ENCODE measurements at places on chromosomes 6 and 20.

DNA sequence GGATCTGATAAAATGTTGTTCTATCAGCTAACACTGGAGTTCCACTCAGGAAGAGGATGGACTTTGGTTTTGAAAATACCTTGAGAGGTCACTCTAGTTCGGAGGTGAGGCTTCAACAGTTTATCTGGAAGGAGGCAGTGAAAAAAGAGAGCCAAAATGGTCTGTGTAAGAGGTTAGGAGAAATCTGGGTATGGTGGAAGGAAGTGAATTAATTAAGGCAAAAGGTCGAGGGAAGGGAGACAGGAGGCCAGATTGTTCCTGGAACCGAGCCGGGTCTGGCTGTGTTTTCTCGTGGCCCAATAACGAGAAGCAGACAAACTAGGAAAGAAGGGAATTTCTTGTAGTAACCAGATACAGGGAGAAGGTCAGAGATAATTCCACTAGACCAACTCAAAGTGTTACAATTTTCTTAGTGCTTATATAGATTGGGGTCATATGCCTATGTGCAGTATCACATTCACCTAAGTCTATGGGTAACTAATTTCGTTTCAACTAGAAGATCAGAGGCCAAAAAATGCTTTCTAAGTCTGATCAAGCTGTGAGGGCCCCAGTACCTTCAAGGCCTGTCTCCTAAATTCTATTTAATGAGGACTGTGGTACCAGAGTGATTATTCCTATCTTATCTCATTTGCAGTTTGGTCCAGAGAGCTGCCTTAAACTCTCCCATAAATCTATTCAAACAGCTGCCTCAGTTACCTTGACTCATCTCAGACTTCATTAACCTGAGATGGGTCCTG is 96.0 kb upstream of the SNX9 start:
- no peak for DNase-seq

DNA sequence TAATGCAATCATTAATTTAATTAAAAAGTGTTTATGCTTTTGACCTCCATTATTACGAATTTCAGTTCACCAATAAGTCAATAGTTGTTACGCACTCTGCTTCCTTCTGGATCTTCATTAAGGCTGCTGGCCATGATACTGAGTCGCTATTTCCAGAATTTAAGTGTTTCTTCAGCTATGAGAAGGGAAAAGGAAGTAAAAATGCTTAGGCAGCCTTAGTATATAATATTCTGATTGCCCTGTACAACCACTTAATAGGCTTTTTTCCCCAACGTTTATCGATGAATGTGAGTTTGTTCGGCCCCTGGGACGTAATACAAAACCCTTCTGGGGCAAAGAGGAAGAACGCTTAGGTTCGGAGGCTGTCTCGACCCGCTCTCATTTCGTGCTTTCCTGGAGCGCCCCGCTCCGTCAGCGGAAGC is 644 bp downstream of the OARD1 start:
- DNase-seq, result peak; percentile 34

- DNase-seq, result no peak
These were observed 23.3 kb upstream of the SIRPA start for GRCh38 chr20:1871807-1872458.

DNA sequence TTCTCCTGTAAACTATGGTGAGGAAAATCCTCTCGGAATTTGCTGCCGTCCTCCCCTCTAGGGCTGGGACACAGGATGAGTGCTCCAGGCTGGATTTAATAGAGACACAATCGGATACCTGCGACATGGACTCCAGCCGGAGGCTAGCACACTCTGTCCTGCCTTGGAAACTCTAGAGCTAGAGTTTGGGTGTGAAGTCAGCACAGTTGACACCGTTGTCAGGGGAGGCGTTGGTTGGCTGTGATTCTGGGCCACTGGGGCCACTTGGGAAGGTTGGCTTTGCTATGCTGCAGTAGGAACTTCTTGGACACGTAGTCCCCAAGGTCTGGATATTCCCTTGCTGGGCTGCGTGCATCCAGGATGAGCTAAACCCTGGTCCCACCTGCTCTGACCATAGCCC is 169.4 kb downstream of the NRN1 start:
- no peak for DNase-seq

DNA sequence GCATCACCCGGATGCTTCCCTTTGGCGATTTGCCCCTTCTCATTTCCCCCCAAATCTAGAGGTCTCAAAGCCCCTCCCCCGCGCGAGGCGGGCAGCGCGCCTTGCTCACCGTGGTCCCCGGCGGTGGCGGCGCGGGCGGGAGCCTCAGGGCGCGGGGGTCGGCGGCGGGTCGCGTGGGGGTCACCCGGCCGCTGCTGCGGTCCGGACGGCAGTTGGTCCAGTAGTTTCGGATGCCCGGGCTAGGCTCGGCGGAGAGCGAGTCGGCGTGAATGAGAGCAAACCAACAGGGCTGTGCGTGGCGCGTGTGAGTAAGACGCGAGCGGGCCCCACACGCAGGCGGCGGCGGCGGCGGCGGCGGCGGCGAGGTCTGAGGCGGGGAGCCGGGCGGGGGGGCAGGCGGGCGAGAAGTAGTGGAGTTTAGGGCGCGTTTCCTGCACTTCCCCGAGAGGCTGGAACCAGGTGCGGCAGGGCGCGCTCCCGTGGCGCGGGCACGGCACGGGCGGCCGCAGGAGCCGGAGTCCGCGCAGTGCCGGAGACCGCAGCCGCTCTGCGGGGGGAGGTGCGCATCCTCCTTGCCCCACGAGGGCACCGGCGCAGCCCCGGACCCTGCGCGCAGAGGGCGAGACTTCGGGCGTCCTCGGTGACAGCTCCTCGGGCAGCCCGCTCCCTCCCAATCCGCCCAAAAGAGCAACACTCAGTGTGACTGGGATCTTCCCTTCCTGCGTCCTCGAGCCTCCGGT is 567 bp downstream of the HS3ST5 start:
- DNase-seq, result no peak

DNA sequence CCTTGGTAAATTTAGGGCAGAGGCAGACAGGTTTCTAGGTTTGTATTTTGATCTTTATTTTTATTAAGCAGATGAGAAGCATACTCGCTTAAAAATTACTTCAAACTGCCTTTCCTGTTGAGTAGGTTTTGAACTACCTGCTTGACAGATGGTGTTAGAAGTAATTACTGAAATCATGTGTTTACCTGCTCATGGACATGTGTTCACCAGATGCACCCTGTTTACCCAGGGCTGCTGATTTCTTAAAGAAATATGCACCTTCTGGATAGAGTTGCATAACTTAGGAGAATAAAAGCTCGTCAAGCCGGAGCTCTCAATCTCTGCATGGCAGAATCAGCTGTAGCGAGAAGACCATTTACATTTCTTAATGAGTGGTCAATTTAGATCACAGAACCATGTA is 165.1 kb downstream of the CDKAL1 start:
- DNase-seq, result no peak

GRCh38 chr6:77036400-77036799 is 426.9 kb downstream of the HTR1B start:
- no peak for DNase-seq

Measured in activated CD4-positive, CD25-positive, alpha-beta regulatory T cell (primary cell).